ENCODE measurements at places on chromosomes 2 and 18.

DNA sequence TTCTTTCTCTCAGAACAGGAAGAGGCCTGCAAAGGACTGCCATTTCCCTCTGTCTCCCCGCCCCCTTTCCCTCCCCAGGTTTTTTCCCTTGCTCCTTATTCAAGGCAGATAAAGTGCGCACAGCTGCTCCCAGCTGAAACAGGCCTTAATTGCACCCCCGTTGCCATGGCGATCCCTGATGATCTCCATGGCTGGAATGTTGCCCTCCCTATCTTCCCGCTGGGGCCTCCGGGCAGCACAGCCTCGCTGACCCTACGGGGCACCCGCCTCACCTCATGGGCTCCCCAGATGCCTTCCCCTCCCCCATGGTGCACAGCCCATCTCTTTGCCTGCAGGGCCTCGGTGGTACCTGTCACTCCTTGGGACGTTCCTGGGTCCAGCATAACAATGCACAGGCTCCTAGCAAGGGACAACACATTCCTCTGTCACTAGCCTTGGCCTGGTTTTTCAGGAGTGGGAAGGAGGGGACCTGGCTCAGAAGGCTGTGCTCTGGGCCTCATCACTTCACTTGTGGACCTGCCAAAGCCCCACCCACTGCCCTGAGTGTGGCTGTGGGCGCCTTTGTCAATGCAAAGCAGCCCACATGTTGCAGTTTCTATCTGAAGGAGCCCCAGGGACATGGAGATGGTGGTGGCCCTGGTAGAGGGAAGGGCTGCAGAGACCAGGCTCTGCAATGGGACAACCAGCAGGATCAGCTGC lies 115.0 kb downstream of the CELF4 start:
- no peak for DNase-seq

- no peak for DNase-seq
Observed at GRCh38 chr2:174259981-174260380, 11.6 kb upstream of the OLA1 start.

DNA sequence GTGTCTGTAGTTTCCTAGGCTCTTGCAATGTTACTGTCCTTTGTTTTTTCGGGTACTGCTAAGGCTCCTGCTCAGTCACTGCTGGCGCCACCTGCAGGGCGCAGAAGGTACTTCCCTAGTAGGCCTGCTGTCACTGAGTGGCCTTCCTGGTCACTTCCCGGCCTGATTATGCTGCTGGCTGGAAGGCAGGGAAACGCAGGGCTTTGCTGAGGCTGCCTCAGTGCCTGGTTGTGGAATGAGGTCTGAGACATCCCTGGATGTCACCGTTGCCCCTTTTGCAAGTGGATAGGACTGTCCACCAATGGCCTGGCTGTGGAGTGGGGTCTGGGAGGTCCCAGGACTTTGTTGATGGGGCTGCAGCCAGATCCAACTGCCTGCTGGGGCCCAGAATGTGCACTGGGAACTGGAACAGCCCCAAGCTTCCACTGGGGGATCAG lies 13.1 kb downstream of the DAW1 start:
- DNase-seq: peak; percentile 14

GRCh38 chr2:69255760-69256159 lies 131.3 kb downstream of the GFPT1 start:
- DNase-seq: no peak

DNA sequence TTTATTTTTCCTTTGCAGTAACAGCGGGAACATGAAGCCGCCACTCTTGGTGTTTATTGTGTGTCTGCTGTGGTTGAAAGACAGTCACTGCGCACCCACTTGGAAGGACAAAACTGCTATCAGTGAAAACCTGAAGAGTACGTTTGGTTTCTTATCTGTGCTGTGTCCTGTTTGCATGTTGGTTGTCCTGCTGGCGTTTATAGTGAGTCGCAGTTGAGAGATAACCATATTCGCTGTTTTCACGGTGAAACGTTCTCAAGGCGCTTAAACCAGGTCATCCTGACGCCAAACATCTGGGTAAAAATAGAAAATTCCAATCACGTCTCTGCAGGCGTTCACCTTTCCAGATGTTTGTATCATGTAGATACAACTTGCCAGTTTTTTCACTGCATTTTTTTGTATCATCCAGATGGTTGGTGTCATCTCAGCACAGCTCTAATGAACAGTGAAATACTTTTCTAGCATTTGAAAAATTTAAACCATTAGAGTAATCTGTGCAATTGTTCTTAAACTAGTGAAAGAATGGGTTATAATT lies 21.2 kb downstream of the CLUL1 start:
- DNase-seq: no peak

DNA sequence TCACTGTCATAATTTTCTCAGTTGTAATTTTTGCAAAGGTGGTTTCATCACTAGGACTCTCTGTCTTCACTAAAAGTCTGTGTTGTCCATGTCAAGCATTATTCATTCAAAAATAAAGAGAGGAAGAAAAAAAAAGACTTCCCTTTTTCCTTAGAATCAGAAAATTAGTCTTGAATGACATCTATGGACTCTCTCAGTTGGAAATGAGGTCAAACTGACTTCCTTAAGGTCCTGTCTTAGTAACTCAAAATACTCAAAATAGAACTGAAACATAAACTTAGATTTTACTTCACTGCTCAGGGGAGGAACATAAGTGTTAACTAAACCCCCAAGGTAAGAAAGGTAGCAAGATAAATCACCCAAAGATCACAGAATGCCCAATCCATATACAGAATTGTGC lies 2.2 kb upstream of the ZNF407 start:
- no peak for DNase-seq

Data from SIG-M5 (cell line).